Activated CD4-positive, alpha-beta T cell treated with anti-CD3 and anti-CD28 coated beads, Interleukin-2, amount 50 U/mL, for 16 hours (primary cell): ENCODE measurements at places on chromosomes 11 and 22.

DNA sequence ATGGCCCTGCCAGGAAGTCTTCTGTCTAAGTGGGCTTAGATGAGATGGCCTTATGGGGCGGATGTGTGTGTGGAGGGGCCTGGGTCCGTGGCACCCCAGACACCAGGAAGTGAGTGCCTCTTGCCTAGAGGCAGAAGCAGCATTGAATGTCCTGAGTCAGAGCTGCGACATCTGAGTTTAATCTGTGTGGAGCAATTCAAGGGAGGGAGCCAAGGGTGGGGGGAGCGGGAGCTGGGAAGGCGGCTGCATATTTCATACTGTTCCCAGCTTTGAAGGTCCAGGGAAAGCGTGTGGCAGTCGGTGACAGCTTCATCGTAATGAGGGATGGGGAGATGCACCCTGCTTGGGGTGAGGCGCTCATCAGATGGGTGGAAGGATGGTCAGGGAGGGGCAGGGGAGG, 73.5 kb upstream of the THY1 start:
- DNase-seq, result no peak

GRCh38 chr11:93589347-93589746, 46.2 kb upstream of the SMCO4 start:
- no peak for DNase-seq

DNA sequence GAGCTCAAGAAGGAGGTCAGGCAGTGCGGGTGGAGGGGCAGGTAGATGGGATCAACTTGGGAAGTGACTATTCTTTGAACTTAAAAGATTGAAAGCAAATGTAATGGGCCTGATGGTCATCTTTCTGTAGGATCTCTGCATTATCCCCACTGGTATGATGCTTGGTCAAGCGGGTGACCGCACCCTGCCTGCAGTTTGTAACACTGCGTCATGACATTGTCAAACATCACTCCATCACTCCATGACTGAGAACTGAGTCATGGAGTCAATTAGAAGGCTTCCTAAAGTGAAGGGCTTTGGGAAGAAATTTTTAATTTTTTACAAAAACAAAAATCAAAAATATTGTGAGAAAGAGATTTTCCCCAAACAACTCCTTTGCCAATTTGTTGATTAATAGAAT, 62.4 kb upstream of the BMAL1 start:
- DNase-seq, result no peak

- DNase-seq, result peak; percentile 95
Observed at GRCh38 chr11:128342511-128343134, 244.7 kb downstream of the ETS1 start.

DNA sequence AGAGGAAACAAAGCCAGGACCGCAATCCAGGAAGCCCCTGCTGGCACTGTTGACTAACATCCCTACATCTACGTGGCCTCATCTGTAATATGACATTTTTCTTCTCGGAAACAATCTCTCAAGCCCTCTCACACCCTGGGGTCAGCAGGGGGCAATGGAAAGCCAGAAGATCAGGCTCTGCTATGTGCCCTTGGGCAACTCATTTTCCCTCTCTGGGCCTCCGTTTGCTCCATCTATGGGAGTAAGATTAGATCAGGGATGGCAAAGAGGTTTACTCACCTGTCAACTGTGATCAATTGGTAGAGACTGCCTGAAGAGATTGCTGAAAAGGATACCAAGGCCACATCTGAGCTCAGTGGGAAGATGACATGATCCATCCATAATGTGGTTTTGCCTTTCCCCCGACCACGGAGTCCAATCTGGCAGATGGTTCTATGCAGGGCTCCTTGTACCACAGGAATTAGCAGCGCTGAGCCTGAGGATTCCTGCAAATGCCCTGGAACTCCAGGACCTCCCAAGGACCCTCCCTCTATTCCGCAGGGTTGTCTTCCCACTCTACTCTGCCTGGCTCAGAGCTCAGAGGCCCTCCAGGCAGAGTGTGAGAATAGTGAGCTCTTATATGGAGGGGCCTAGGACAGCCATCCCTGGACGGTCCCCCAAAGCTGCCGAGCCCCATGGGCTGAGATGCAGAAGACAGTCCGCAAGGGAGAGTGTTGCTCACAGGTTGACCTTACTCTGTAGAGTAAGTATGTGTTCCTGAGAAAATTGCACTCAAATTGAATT, 66.1 kb downstream of the CHST1 start:
- DNase-seq, result no peak

DNA sequence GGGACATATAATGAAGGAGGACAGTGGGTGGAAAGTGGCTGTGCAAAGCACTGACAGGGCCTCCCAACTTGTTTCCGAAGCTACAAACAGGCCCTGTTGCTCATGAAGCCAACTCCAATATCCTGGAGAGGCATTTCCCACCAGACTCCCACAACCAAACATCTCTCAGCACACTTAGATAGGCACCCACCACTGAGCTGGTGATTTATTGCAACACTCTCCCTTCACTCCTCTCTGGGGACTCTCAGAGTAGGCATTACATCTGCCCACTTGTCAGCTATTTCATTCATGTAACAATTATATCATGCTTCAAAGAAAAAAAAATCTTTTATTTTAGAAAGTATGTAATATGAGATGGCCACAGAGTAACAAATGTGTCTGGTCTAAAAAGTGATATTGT, 32.1 kb upstream of the PPP2R1B start:
- DNase-seq, result no peak

DNA sequence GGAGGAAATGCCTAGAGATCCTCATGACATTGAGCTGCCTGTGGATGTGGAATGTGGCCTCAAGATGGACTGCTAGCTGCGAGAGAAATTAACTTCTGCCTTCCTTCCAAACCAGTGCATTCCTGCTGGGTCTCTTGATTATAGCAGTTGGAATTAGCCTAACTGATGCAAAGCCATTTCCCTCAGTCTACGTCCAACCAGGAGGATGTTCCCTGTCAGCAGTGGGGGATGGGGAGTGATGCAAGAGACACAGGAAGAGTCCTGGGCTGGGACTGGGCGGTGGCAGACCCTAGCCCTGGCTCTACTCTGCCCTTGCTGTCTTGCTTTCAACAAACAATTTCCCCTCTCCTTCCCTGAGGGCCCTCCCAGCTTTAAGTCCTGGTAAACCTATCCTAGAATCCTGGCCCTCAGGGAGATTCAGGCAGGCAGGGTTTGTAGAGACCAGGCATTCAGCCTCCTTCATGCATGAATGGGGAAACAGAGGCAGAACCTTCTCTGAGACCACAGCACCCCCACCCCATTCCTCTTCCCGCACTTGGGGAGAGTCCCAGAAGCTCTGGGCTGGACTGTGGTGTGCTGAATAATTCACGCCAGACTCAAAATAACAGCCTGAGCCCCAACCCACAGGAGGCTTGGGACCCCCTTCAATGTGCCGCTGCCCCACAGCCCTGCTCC, 17.0 kb downstream of the C11orf96 start:
- no peak for DNase-seq

DNA sequence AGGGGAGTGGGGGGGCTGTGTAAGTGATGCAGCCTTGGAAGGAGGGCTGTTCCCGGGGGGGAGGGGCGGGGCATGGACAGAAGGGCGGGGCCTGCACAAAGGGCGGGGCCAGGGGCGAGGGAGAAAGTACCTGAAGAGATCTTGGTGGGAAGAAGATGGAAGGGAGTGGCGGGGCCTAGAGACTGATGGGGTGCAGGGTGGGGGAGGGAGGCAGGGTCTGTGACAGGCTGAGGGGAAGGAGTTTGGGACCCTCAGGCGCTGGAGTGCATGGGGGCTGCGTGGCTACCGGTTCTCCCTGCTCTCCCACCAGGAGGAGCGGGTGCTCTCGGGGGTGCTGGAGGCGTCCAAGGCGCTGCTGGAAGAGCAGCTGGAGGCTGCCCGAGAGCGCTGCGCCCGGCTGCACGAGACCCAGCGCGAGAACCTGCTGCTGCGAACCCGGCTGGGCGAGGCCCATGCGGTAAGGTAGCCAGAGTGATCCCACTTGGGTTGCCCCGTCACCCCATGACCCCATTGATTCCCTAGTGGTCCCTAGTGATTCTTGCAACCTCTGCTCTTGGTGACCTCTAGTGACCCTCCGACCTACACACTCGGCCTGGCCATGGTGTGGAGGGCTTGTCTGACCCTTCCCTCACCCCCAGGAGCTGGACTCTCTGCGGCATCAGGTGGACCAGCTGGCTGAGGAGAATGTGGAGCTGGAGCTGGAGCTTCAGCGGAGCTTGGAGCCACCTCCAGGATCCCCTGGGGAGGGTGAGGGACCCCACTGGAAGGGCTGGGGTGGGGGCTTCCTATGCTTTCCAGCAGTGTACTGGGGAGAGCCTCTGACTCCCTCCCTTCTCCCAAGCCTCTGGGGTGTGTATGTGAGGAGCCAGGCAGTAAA, 3.1 kb downstream of the CCDC88B start:
- no peak for DNase-seq

DNA sequence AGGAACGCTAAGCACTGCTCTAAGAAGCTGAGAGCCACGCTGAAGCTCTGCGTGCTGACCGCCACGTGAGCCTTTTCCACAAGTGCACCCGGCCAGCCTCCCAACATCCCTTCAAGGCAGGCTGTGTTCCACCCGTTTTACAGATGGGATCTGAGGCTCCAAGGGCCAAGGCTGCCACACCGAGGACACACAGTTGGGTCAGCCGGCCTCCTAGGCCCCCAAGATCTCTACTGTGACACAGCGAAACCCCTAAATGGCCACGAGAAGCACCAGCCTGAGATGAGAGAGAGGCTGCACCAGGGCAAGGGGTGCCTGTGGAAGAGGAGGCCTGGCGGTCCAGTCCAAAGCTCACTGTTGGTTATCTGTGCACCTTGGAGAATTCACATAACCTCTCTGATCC, 11.8 kb upstream of the CD5 start:
- DNase-seq, result no peak

GRCh38 chr11:102385085-102386007, 38.3 kb downstream of the BIRC2 start:
- no peak for DNase-seq

DNA sequence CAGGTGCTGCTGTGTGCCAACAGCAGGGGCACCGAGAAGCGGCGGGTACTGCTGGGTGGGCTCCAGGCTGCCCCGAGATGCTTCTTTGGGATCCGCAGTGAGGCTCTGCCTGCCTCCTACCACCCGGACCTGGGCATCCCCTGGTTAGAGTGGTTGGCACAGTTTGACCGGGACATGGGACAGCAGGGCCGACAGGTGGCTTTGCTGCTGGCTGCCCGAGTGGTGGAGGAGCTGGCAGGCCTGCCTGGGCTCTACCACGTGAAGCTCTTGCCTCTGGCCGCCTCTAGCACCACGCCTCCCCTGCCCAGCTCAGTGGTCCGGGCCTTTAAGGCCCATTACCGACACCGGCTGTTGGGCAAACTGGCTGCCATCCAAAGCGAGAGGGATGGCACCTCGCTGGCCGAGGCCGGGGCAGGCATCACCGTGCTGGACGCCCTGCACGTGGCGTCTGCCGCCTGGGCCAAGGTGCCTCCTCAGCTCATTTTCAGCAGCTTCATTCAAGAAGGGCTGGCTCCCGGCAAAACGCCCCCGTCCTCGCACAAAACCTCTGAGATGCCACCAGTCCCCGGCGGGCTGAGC, 1.9 kb downstream of the TIGD3 start:
- no peak for DNase-seq

- DNase-seq, result no peak
Observed at GRCh38 chr11:65937766-65938165, 7.5 kb upstream of the TSGA10IP start.

GRCh38 chr11:87666730-87667129, 508.5 kb downstream of the RAB38 start:
- no peak for DNase-seq

GRCh38 chr11:11505692-11506091, 116.1 kb downstream of the GALNT18 start:
- no peak for DNase-seq
